Smooth muscle cell of trachea (primary cell): ENCODE measurements at places on chromosomes 2 and 18. TPM values are rescaled to one million over a fixed set of nuclear protein-coding genes. Genes with fewer than 3 reads are reported as not detected.

The TMEM200C gene
- under 0.01 and 0.17 TPM in 2 replicates for total RNA-seq

The LYG1 gene
- total RNA-seq = 0.17 and 0.73 TPM in 2 replicates

The PREB gene
- 33.7 and 40.2 TPM in 2 replicates for total RNA-seq

The MYO1B gene
- 104 and 109 TPM in 2 replicates for total RNA-seq

The VAMP8 gene
- total RNA-seq = 1.5 and 2.8 TPM in 2 replicates

The NGEF gene
- 0.44 and 4.3 TPM in 2 replicates for total RNA-seq

The C2orf78 gene
- total RNA-seq = not detected in 2 replicates

The THSD7B gene
- total RNA-seq = 0.33 TPM in 1 of 2 replicates, not detected in the other

The PTPRN gene
- 3.6 and 23.8 TPM in 2 replicates for total RNA-seq

The TMEM198 gene
- total RNA-seq = 0.73 and 2.3 TPM in 2 replicates

The PSMA8 gene
- not detected in 2 replicates for total RNA-seq

The CAPN14 gene
- total RNA-seq = 0.33 and 0.58 TPM in 2 replicates

The DYSF gene
- 0.15 and 0.17 TPM in 2 replicates for total RNA-seq

The SLC30A3 gene
- total RNA-seq = 0.15 and 0.50 TPM in 2 replicates

The SP100 gene
- total RNA-seq = 106 and 119 TPM in 2 replicates

The COL3A1 gene
- 2,358 and 3,379 TPM in 2 replicates for total RNA-seq

The ARHGEF4 gene
- 1.3 and 4.0 TPM in 2 replicates for total RNA-seq

The RAB17 gene
- 0.83 TPM in 1 of 2 replicates, not detected in the other for total RNA-seq

The FSHR gene
- not detected in 2 replicates for total RNA-seq

The CGREF1 gene
- total RNA-seq = 3.6 and 6.1 TPM in 2 replicates

The RAX gene
- not detected in 2 replicates for total RNA-seq

The PGAP1 gene
- 6.8 and 11.3 TPM in 2 replicates for total RNA-seq

The CCBE1 gene
- 69.0 and 69.4 TPM in 2 replicates for total RNA-seq
